ENCODE measurements at places on chromosomes 2 and 18.
A peak's percentile ranks its signal among the peaks of the same experiment; 100 is the strongest.

- peak; percentile 19 for DNase-seq
Observed at GRCh38 chr18:47772374-47773248, 157.8 kb downstream of the SMAD2 start.

DNA sequence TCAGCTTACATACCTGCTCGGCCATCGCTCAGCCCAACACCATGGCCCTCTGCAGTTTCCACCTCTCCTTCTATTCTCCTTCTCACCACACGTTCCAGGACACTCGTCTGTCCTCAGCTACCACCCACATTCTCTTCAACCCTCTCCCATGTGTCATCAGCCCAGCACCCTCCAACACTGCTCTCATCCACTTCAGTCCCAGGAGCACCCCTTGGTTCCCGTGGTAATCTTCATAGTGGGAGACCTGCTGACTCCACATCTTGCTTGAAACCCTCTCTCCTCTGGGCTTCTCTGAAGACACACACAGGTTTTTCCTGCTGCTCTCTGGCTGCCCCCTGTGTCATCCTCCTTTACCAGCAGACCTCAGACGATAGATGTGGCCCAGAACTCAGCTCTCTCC lies 228.7 kb downstream of the GBX2 start:
- DNase-seq: no peak

GRCh38 chr2:104707056-104707455 lies 146.9 kb upstream of the POU3F3 start:
- DNase-seq: no peak

DNA sequence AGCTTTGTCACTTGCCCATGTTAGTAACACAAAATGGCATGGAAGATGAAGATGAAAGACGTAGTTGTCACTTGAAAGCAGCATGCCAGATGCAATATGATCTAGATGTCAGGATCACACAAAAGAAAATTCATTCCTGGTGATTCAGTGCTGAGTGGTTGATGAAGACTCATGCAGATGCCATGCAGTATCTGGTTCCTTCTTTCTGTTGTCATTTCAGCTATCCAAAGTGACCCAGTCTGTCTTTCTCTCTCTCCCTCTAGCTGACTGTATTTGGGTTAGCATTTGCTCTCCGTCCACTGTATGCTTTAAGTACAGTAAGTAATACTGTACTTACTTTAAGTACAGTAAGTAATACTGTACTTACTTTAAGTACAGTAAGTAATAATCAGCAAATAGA lies 50.4 kb downstream of the TTN start:
- peak; percentile 18 for DNase-seq

GRCh38 chr2:240836781-240837467 lies 16.9 kb upstream of the KIF1A start:
- DNase-seq: no peak

DNA sequence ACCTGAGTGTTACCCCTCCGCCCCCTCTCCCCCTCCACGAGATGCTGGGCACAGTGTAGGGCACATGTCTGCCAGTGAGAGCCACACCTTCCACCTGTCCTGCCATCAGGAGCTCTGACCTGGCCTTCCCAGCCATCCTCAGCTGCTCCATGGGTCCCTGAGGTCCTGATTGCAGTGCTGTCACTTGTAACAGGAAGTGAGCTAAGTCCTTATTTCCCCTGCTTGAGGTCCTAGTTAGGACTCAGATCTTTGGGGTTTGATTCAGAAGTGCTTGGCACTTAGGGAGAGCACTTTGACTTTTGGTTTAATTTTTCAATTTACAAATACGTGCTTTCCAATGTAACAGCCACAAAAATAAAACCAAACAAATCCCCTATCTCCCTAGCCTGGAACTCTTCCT lies 125.5 kb downstream of the WDSUB1 start:
- DNase-seq: no peak

DNA sequence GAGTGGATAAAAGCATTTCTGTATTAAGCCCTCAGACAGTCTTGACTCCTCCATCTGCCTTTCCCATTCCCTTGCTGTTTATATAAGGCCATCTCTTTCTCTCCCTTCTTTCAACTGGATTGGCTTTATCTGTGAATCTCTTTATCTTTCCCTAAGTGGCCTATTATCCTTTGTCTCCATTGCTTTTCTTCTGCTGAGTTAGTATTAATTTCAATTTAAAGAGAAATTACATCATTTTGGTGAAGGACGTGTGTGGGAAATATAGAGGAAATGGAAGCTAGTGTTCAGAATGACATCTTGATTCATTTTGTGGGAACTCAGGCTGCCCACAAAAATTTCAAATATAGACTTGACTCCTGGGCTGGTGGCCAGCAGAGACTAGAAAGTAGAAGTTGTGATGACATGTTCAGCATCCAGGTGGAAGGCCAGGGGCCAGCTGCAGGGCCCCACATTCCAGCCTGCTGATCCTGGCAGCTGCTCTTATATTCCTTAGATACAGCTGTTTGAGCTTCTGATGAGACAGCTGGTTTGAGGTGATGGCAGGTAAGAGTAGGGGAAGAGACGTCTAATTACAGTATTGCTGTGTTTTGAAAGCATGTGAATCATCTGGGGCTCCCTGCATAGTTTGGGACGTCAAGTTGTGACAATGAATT lies 52.3 kb downstream of the DIS3L2 start:
- DNase-seq: peak; percentile 88

GRCh38 chr2:39140322-39140847 lies 19.5 kb upstream of the SOS1 start:
- no peak for DNase-seq

GRCh38 chr2:176173567-176174381 lies 14.7 kb upstream of the HOXD1 start:
- no peak for DNase-seq

DNA sequence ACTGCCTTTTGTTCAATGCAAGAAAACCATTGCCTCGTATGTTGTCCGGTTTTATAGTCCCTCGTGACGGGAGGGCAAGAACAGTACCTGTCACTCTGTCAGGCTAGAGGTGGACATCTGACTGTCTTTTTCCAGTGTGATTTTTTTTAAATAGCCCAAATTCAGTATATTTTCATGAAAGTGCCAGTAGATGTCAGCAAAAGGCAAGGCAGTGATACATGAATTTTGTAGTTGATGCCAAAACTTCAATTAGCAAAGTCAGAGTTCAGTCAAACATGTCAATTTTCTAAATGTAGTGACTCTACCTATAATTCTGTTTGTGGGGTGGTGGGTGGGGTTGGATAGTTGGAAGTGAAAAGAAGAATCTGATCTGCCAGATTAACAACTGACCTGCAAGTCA lies 296.0 kb upstream of the MC4R start:
- DNase-seq: no peak

DNA sequence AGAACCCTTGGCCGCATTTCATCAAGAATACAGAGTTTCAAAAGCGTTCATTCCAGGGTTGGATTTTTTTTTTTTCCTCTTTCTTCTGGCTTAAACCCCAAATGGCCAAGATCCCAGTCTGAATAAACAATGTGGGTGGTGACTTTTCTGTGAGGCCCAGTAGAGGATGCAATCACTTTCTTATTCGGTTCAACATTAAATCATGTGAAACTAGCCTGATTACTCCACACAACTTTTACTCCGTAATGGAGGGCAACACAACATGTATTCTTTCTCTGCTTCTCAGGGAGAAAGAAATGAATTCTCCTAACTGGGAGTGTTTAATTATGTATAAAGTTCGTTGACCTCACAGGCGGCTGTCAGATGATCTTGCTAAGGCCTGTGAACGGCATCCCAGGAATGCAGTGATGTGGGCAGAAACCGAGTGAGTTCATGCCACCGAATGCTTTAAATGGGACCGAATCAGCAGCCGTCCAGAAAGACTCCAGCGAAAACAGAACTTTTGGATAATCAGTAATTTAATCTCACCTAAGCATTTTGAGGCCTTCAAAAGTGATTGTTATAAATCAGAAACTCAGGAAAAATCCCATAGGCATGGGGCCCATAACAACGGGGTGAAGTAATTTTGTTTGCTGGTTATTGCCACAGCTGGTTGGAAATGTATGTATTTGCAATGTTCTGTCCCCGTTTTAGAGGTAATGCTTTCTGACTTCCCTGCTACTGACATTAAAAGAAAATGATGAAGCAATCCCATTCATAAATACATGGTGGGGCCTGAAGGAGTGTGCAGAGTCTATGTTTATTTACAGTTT lies 81.5 kb downstream of the BCL2 start:
- DNase-seq: peak; percentile 79

DNA sequence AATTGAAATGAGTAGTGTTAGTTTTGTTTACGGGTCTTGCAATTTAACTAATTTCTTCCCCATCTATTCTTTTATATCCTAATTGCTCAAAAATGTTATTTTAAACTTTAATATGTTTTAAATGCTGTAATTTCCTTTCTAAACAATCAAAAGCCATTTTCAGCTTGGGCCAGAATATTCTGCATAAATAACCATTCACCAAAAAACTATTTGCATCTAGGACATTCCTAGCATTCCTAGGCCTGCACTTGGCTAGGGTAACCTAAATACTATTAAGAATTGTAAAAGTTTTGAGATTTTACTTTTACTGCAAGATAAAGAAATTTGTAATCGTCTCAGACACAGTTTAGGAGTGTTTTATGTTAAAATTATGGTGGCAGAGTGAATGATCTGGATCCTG lies 7.8 kb upstream of the ETAA1 start:
- no peak for DNase-seq

- DNase-seq: no peak
Observed at GRCh38 chr2:216114382-216114713, 5.2 kb downstream of the XRCC5 start.

- no peak for DNase-seq
Observed at GRCh38 chr2:72092111-72092510, 55.6 kb downstream of the CYP26B1 start.

- no peak for DNase-seq
Observed at GRCh38 chr18:22490429-22490846, 72.7 kb upstream of the CTAGE1 start.
